Stimulated activated CD4-positive, alpha-beta T cell treated with anti-CD3 and anti-CD28 coated beads, Interleukin-12 subunit alpha, Interleukin-12 subunit beta, amount 100 ng/mL, for 4 hours (primary cell): ENCODE measurements at places on chromosomes 3 and 15.

- no peak for DNase-seq
Observed at GRCh38 chr3:66998904-66999235, 763 bp downstream of the KBTBD8 start.

DNA sequence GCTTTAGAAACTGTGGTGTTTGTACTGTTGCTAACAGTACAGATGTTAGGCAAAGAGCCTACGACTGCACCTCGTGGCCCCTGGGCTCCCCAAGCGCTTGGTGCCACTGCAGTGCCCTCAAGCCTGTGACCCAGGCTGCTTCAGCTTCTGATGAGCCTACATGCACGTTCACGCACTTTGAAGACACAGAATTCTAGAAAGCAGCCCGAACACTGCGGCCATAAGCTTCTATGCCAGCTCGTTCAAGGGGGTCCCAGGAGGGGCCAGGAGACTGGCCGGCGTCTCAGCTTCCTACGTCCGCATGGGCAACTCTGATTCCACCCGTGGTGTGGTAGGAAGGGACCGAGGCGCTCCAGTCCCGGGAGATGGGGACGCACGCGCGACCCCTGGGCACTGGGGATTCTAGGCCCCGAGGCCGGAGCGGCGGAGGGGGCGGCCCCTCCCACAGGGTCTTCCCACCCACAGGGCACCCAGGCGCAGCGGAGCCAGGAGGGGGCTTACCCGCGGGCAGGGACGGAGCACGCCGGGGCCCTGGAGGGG is 653 bp downstream of the MYO5C start:
- no peak for DNase-seq

DNA sequence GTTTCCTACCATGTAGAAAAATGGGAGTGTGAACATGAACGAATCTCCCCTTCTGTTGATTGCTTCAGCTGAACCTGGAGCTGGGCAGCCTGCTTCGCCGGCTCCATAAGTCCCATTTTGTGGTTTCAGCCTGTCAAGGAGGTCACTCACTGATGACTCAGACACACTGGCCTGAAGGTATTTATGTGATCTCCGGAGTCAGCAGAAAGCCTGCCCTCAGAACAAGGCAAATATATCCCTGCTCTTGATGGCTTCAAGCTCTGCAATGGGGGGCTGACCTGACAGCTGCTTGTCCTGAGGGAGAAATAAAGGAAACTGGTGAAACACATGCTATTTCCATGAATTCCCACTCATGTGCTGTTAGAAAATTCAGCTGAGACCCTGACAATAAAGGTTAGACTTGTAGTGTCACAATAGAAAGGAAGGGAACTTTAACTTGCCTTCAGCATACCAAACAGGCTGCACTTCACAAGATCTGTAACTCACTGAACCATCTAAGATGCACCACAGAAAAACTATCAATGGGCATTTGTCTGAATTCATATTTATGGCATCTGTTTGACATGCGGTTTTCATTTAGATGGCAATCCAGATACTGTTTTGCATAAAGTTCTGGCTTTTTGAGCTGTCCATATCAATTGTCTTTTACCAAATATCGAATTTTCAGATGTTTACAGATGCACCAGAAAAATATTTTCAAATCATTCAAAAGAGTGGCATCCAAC is 282.0 kb upstream of the VEPH1 start:
- DNase-seq: no peak

DNA sequence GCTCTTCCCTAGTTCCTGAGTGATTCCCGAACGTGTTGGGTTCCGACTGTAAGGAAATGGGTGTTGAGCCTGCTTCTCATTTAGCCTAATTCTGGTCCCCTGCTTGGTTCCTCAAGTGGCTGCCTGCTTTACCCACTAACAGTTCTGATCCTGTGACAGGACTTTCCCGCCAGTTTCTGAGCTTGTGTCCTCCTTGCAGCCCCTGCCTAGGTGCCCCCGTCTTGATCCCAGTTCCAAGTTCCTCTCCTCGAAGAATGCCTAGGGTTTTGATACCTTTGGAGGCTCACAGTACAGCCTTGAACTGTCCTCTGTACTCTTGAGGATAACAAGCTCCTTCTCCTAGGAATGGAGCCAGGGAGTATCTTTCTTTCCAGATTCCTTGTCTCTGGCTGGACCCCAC is 12.0 kb upstream of the RASGRF1 start:
- no peak for DNase-seq

- DNase-seq: no peak
Observed at GRCh38 chr3:6448011-6448410, 412.9 kb upstream of the GRM7 start.

DNA sequence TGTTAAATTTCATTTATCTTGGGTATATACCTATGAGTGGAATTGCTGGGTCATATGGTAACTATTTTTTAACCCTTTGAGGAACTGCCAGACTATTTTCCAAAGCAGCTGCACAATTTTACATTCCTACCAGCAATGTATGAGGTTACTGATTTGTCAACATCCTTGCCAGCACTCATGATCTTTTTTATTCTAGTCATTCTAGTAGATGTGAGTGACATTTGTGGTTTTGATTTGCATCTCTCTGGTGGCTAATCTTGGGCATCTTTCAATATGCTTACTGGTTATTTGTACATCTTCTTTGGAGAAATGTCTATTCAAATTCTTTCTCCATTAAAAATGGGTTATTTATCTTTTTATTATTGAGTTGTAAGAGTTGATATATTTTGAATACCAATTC is 21.3 kb upstream of the LRRC58 start:
- DNase-seq: no peak

DNA sequence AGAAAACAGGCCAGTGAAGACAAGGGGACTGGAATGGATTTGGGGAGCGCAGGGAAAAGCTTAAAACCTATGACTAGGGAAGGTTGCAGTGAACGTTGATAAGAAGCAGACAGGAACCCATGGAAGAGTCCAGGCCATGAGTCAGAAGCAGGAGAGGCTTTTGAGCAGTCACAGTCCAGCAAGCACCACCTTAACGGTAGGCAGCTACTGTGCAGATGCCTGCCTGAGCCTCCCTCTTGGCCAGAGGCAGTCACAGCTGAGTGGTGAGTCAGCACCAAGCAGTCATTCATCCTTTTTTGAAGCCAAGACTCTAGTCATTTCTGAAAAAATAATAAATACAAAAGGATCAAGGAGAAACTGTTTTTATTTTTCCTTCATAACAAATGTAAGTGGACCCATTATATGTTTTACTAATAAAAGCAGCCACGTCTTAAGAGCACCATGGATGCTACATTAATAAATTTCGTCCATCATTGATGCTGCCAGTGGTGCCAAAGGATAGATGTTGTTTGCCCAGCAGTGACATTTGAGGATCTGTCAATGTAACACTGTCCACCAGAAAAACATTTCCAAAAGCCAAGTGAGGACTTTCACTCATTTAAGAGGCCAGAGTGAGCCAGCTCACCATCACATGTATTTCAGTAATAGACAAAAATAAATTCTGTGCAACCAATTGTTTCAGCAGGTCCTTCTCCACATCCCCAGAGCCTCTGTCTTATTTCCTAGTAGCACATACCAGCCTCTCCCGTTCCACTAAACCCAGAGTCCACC is 42.1 kb upstream of the ACTC1 start:
- DNase-seq: no peak
